ENCODE measurements at places on chromosomes 16 and 17.

DNA sequence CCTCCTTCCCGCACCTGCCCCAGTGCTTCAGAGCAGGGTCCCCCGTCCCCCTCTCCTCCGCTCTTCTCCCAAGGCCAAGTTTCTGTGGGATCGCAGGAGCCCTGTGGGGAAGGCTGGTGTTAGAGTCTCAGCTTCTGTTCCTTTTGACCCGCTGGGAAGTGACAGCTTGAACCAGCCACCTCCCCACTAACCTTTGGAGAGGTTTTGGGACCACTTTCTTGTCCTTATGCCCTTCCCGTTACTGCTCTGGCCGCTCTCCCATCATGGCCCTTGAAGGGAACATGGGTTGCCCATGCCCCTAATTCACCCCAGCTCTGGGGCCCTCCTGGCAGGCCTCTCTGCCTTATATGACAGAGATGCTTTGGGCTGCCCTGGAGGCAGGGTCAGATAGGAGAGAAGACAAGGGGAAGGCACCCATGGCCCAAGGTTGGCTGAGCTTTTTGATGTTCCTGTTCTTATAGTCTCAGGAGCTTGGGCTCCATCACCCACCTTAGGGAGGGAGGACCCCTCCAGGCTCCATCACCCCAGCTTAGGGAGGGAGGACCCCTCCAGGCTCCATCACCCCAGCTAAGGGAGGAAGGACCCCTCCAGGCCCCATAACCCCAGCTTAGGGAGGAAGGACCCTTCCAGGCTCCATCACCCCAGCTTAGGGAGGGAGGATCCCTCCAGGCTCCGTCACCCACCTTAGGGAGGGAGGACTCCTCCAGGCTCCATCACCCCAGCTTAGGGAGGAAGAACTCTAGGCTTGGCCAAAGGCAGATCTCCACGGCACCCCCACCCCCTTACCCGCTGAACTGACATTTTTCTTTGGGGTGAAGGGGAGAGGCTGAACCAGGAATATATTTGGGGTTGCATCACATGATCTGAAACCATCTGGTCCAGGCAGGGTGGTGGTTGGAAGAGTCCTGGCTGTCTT, 45.0 kb downstream of the NT5M start:
- DNase-seq, result peak; percentile 43

DNA sequence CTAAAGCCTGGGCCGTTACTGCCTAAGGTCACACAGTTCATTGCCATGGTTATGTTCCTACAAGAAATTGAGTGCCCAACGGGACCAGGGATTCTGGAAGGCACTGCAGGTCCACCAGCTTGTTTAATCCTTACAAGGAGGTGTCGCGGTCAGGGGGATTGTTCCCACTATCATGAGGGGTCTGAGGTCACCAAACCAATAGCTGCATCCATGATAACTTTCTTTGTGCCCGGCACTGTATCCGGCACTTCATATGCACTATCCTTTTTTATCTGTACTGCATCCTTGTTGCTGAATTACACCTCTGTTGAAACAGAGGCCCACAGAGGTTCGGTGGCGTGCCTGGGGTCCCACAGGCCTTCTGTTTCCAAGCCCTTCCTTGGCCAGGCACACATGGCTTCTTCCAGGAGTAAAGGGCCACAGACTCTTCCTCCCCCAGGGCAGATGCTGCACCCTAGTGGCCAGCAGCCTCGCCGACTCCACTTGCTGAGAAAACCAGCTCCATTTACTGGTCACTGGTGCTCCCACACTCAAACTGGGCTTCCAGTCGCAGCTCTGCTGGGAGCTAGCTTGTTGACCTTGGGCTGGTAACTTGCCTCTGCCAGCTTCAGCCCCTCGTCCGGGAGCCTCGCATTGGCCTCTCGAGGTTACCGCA, 82.0 kb upstream of the PLCG2 start:
- DNase-seq, result peak; percentile 92

DNA sequence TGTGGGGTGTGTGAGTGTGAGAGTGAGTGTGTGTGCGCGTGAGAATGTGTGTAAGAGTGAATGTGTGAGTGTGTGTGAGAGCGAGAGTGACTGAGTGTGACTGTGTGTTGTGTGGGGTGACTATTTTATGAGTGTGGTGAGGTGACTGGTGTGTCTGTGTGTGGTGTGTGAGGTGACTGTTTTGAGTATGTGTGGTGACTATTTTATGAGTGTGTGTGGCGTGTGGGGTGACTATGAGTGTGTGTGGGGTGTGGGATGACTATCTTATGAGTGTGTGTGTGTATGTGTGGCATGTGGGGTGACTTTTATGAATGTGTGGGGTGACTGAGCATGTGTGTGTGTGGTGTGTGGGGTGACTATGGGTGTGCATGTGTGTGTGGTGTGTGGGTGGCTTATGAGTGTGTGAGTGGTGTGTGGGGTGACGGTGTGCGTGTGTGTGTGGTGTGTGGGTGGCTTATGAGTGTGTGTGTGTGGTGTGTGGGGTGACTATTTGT, 152.9 kb upstream of the PLCG2 start:
- DNase-seq, result no peak

DNA sequence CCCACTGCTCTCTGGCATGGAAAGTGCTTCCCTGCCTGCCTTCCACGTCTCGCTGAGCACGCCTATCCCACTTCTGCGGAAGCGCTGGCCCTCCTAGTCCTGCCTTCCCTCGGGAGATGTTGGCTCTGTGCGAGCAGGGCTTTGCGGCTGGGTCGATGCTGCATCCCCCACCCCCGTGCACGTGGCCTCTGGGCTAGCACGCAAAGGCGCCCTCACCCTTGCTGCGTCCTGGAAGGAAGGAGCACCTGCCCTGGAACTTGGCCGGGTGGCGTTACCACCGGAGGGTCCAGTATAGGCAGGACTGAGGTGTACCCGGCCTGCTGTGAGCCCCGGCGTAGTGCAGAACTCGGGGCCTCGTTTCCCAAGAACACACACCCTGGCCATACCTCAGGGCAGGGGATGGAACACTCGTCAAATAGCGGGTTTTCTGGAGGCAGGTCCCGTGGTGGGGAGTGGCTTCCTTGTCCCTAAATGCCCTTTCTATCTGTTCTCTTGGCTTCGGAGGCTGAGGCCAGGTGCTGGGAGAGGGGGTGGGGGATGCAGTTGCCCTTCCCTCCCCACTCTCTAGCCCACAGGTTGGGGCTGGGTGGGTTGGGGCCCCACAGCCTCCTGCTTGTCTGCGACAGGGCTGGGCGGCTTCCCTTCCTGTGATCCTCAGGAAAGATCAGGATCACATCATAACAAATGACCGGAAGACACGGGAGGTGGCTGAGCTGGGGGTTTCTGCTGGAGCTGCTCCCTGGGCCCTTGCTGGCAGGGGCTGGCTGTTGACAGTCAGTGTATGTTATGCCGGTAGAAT, 17.4 kb downstream of the BAIAP2 start:
- no peak for DNase-seq

DNA sequence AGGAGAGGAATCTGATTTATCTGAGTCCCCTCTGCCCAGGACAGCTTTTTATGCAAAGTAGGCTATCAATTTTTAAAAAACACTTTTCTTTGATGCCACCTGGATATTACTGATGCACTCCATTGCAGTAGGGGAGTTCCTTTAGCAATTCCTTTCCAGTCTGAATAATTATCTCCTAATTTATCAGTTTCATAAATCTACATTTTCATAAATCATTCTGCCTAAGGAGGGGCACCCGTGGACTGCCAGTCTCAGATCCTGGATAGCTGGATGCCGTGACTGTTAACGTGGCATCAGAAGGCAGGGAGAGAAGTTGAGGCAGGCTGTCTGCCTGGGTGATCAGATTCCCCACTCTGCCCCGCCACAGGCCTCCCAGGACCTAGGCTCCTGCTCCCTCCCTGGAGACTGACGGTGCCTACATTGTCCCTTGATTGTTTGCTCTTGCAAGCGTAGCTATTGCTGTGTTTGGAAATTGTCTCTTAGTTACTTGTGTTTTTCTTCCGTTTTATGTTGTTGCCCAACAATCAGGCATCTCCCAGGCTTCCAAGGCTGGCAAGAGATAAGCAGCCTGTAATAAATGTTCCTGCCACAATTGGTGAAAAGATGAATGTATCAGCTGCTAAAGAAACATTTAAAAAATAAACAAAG, 75.2 kb downstream of the KATNIP start:
- no peak for DNase-seq

DNA sequence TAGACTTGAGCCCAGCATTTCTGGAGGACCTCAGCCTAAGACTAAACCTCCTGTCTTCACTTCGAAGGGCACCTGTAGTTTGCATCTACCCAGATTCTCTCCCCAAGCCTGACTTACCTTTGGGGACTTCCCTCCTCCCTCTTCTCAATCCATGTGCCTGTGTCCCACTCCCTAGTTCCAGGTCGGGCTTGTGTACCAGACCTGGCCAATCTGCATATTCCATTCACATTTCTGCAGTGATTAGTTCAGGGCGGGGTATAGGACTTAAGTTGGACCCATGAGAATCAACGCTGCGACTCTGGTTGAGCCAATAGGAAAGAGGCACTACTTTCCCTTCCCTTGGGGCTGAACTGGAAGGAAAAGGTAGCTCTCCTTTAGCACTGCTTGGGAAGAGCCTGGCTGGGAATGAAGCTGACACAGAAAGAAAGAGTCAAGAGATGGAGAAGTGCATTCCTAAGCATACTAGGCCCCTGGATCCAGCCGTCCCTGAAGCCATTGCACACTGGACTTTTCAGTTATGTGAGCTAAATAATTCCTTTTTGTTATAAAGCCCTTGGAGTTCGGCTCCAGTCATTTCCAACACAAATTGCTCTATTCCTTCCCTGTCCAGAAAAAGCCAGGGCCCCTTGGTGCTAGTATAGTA, 2.5 kb downstream of the TRADD start:
- DNase-seq, result no peak

DNA sequence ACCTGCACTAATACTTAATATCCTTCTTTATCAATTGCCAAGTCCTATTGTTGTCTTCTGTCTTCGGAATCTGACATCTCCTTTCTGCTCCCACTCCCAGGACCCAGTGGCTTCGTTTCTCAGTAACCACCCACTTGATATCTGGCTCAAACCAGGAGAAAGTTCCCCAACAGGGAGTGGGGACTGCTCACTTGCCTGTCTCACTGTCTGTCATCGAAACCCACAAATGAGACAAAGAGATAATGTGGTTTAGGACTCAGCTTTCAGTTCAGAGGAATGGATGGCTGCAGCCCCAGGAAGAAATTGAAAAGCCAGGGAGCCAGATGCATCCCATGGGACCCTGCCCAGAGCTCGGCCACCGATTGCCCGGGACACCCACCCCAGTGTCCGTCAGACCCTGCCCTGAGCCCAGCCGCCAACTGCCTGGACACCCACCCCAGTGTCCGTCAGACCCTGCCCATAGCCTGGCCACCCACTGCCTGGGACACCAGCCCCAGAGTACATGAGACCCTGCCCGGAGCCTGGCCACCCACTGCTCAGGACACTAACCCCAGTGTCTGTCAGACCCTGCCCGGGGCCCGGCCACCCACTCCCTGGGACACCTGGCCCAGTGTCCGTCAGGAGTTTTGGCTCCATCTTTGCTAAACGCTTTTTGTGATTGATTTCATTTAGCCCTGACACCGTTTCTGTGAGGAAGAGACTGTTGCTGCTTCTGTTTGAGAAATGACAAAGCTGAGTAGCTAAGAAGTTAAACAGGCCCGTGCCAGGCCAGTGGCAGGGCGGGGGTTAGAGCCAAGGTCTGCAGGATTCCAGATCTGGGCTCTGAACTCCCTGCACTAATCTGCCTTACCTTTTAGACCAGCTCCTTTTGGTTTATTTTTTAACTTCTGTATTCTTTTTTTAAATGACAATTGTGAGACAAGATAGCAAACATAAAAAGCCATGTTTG, 251.4 kb downstream of the PHKB start:
- no peak for DNase-seq

GRCh38 chr17:62649570-62649969, 22.1 kb downstream of the MRC2 start:
- no peak for DNase-seq

All from endodermal cell (in vitro differentiated cells).